ENCODE measurements at places on chromosomes 2 and 18.

- peak; percentile 84 for DNase-seq
These were observed 276.9 kb upstream of the ERBB4 start for GRCh38 chr2:212815453-212815852.

- no peak for DNase-seq
These were observed 40.0 kb upstream of the ATG16L1 start for GRCh38 chr2:233211548-233211895.

- no peak for DNase-seq
These were observed 33.0 kb upstream of the WDR75 start for GRCh38 chr2:189408294-189408693.

- DNase-seq: no peak
These were observed 43.3 kb downstream of the KCNH7 start for GRCh38 chr2:162795312-162795711.

- no peak for DNase-seq
These were observed 36.5 kb upstream of the GLS start for GRCh38 chr2:190843890-190844699.

- DNase-seq: no peak
These were observed 12.8 kb upstream of the TGFA start for GRCh38 chr2:70566464-70566863.

DNA sequence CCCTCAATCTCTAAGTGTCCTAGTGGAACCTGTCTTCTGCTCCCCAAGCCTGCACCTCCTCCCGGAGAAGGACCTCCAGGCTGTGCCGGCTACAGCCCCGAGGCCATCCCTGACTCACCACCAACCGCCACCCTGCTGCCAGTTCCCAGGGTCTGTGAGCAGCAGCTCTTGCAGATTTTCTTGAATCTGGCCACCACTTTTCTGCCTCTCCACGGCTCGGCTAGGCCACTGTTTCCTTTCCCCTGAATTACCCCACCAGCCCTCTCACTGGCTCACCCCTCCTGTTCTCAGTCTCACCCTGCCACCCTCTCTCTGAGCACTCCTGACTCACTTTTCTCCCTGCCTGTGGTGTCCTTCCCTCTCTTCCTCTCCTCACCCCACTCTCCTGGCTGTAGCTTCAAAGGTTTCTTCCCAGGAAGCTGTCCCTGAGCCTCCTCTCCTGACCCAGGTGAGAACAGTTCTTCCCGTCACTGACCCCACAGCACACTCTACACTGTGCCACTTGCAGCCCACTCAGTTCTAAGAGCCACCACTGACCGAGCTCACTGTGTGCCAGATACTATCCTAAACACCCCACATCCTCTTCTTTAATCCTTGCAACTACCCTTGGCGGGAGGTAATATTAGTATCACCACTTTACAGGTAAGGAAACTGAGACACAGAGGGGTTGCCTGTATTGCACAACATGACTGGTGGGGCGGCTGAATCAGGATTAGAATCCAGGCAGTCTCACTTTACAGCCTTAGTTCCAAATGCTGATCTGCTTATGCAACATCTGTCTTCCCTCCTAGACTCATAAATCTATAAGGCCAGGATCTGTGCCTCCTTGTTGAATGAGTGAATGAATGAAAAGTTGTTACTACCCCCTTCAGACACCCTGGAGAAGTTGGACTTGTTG is 111.6 kb downstream of the SMAD7 start:
- peak; percentile 47 for DNase-seq

GRCh38 chr2:107635883-107636282 is 190.8 kb upstream of the RGPD4 start:
- no peak for DNase-seq

GRCh38 chr2:75506101-75506697 is 54.5 kb downstream of the EVA1A start:
- DNase-seq: no peak

DNA sequence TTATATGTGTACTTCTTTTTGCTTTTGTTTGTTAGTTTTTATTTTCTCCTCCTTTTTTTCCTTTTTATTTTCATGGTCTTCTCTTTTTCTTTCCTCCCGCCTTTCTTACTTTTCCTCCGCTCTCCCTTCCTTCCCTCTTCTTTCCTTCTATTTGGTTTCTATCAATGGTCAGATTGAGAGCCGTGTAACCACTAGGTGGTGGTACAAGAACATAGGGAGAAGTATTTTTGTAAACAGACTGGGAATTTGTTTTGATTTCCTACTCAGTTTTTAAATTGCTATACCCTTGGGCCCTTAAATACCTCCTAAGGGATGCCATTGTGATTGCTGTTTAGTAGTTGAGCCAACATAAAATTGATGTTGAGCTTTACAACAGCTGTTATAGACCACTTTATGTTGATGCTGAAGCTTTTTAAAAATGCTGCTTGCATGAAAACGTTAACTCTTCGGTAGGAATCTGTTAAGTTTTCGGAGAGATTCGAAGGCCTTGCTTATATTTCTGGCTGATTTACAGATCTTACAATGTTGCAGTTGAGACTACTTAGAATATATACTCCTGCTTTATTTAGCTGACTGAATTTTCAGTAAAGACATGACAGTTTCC is 124.2 kb downstream of the UBE2E3 start:
- DNase-seq: peak; percentile 63

GRCh38 chr2:168934826-168935225 is 33.7 kb downstream of the G6PC2 start:
- no peak for DNase-seq

- DNase-seq: no peak
These were observed 683.3 kb upstream of the KLHL29 start for GRCh38 chr2:22701561-22702160.

GRCh38 chr2:182666674-182667314 is 49.3 kb upstream of the DNAJC10 start:
- DNase-seq: no peak

- no peak for DNase-seq
These were observed 157.4 kb downstream of the DTNA start for GRCh38 chr18:34867520-34867919.

- no peak for DNase-seq
These were observed 429.0 kb downstream of the SUCLG1 start for GRCh38 chr2:84029903-84030575.

DNA sequence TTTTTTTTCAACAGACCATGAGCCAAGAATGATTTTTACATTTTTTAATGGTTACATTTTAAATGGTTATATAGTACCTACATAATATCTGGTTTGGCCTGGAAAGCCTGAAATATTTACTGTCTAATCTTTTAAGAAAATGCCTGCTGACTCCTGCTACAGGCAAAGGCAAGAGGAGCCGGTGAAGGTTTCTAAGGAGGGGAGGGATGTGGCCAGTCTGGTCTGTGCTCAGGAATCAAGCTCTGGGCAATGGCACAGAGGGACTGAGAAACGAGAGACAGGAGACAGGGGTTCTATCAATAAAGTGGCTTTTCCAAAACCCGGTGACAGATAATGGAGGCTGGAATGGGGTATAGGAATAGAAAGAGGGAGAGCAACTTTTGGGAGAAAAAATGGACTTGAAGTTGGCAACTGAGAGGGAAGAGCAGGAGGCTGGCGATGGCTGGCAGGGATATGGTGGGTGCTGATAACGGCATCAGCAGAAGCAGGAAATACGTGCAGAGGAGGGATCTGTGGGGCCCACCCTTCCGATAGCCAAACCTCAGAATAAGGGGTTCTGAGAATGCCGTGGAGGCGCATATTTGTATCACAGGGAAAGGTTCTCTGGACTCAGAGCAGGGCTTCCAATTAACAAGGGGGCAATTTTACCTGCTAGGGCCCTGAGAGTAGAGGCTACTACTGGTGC is 64.0 kb upstream of the DNMT3A start:
- DNase-seq: no peak

GRCh38 chr2:133146893-133147292 is 421.4 kb downstream of the NCKAP5 start:
- DNase-seq: no peak

GRCh38 chr18:25181993-25182392 is 170.0 kb downstream of the ZNF521 start:
- DNase-seq: no peak

GRCh38 chr2:241803387-241804325 is 5.3 kb upstream of the NEU4 start:
- peak; percentile 64 for DNase-seq

- no peak for DNase-seq
These were observed 13.9 kb upstream of the DSC1 start for GRCh38 chr18:31176531-31176930.

DNA sequence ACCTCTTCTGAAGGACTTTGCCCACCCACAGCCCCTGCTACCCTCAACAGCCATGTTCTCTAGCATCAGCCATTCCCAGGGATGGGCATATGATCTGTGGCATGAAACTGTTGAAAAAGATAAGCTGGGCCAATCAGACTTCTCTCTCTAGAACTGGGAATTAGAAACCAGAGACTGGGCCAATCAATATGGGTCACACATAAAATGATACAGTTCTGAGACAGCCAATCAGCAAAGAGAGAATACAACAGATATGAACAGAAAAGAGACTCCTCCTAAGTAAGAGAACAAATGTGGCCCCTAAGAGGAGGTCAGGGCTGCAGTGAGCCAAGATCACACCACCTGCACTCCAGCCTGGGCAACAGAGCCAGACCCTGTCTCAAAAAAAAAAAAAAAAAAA is 2.1 kb downstream of the KIDINS220 start:
- DNase-seq: no peak

- no peak for DNase-seq
These were observed 5.2 kb downstream of the D2HGDH start for GRCh38 chr2:241739651-241740050.

- no peak for DNase-seq
These were observed 83.6 kb downstream of the VRK2 start for GRCh38 chr2:58130238-58130637.

DNA sequence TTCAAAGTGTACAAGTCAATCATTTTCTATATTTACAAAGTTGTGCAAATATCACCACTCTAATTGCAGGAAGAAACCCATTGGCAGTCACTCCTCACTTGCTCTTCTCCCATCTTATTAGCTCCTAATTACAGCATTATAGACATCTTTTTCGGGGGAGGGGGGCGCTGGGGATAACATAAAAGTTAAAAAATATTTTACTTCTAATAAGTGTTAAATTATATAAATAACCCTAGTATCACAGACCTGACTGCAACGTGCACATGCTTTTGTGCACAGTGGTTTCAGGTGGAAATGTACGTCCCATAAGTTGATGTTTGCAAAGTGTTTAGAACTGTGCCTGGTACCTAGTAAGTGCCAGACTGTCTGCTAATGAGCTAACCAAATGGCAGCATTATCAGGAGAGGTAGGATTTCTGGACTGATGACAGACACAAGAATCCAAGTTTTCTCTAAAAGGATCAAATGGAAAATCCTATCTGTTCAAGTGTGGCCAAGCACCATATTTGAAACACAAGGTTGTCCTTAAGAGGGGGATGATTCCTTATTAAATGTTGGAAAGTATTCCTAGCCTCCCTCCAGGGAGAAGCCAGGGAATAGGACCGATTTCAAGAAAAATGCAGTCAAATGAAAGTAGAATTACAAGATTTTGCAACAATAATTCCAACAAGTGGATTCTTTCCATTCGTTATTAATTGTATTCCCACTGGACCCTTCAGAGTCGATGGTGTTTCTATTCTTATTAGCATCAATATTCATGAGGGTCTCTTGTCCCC is 70.0 kb downstream of the ACKR3 start:
- no peak for DNase-seq

DNA sequence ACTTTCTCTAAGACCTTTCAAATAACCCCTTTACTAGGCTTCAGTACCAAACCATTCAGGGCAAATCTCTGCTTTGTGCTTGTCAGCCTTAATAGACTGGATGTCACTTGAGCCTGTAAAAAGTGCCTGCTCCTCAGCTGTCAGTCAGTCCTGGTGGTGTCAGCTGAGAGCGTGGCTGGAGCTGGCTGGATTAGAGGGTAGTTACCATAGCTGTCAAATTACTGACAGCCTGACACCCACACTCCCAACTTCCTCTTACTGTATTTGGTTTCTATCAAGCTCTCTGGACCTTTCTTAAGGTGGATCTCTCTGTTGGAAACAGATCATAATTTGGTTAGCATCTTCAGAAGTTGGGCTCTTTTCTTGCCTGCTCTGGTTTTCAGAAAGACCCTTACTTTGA is 371.4 kb upstream of the ATP5MC3 start:
- peak; percentile 15 for DNase-seq
